ENCODE measurements at places on chromosomes 16 and 17.

- no peak for DNase-seq
Observed at GRCh38 chr17:54907376-54907775, 6.7 kb downstream of the TOM1L1 start.

GRCh38 chr17:68462381-68463210 lies 5.3 kb upstream of the WIPI1 start:
- peak; percentile 88 for DNase-seq

DNA sequence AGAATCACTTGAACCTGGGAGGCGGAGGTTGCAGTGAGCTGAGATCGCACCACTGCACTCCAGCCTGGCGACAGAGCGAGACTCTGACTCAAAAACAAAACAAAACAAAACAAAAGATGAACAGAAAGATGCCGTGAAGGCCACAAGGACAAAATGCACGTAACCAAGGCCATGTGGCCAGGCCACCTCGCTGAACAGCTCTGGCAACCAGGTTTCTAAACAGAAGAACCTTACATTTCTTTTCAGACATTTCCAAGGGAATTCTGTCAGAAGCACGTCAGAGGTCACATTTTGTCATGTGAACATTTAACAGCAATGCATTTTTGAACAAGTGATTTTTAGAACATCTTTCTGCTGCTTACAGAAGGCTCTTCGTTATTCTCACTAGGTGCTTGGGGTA lies 28.8 kb downstream of the USP22 start:
- DNase-seq: no peak

- peak; percentile 92 for DNase-seq
Observed at GRCh38 chr16:66696669-66697630, at the start of gene CMTM4. TSS of gene CMTM4 (minus strand) at chr16:66696743. CDS start at chr16:66696525, 218 bp downstream.

DNA sequence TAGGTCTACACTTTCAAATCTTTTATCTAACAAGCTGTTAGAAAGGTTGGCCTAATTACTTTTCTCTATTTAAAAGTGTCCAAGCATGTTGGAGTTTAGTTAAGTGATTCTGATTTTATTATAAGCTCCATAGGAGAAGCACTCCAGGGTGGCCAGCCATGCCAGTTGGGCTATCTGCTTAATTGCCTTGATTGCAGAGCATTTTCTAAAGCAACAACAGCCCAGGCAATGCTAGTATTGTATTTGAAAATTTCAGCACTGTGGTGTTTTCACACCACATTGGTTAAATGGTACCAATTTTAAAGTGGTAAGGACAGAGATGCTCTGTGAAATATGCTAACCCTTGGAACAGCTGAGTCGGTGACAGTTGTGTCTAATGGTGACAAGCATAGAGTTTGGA lies 510.5 kb upstream of the CDH8 start:
- DNase-seq: no peak

All from LoVo (cell line).